ENCODE measurements at places on chromosomes 2 and 18.
A peak's percentile ranks its signal among the peaks of the same experiment; 100 is the strongest.

DNA sequence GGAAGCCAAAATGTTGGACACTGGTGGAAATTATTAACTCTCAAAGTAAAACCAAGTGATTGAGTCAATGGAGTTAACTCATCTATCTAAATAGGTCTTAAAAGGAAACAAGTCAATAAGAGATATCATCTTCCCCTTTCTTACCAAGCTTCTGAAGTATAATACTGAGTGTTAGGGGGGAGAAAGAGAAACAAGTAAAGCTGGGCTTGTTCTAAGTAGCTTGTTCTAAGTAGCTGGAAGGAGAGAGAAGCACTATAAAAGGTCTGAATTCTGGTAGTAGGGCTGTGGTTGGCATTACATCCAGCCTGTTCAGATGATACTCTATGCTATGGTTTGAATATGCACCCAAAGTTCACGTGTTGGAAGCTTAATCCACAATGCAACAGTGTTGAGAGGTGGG is 26.8 kb downstream of the YES1 start:
- no peak for DNase-seq

DNA sequence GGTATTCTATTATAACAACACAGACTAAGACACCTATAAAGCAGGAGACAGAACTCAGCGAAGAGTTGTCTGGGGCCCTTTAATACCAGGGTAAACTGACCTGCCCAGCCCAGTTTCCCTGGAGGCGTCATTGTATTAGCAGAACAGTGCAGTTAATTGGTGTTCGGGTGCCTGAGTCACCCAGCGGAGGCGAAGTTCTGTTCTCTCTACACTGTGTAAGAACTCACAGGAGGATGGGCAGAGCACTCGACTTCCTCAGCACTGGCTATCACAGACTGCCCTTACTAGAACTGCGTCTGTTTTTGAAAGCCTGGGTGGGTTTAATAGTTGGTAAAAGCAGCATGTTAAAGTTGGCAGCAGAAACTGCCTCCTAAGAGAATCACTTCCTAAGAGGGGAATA is 106.5 kb upstream of the ATP8B1 start:
- no peak for DNase-seq

- DNase-seq: no peak
Measured at GRCh38 chr18:2485983-2486382, 85.3 kb downstream of the METTL4 start.

- peak; percentile 61 for DNase-seq
Measured at GRCh38 chr2:183035954-183036669, 2.1 kb downstream of the NCKAP1 start.

DNA sequence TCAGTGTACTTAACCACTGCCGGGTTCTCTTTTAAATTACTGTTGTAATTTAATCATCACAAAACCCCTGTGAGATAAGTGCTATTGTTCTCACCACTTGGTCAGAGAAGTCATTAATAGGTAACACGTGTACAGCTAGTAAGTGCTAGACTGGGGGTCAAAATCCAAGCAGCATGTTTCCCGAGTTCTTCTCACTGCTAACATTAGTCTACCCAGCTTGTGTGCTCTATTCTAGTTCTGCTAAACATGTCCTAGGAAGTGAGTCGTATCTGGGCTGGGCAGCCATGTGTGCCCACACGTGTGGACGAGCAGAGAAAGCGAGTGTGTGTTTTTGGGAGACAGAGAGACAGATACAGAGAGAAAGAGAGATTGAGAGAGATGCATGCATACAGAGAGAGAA is 94.1 kb downstream of the BIN1 start:
- DNase-seq: no peak

- DNase-seq: peak; percentile 86
Measured at GRCh38 chr2:184598316-184599053, at the start of gene ZNF804A. Gene ZNF804A (plus strand): TSS chr2:184598529. CDS start chr2:184598960, 431 bp downstream.

Measured in GM20000 (cell line).